Posterior vena cava (tissue), 2 donors: ENCODE measurements at places on chromosomes 13 and 19.

DNA sequence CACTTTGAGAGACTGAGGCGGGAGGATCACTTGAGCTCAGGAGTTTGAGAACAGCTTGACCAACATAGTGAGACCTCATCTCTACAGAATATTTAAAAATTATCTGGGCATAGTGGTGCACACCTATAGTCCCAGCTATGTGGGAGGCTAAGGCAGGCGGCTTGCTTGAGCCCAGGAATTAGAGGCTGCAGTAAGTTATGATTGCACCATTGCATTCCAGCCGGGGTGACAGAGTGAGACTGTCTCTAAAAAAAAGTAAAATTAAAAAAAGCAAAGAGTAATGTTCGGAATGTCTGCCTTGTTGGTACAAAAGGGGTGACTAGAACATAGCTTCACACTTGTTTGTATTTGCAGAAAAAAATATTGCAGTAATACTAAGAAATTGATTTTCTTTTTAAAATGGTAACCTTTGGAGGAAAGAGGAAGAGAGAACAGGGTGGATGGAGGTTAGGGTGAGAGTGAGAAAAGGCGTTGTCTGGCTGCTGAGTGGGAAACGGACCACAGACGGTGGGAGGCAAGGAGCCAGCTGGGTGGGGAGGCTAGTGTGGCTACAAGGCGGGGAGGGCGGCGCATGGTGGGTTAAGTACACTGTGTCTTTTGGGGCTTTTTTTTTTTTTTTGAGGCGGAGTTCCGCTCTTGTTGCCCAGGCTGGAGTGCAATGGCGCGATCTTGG lies 10.2 kb downstream of the PPP1R14A start:
- DNase-seq: no peak

- no peak for DNase-seq
Measured at GRCh38 chr19:35533822-35534392, 651 bp downstream of the GAPDHS start.

- no peak for DNase-seq
Measured at GRCh38 chr13:112755331-112755730, 65.5 kb downstream of the ATP11A start.

GRCh38 chr19:14059093-14059480 lies 2.8 kb downstream of the PALM3 start:
- no peak for DNase-seq

DNA sequence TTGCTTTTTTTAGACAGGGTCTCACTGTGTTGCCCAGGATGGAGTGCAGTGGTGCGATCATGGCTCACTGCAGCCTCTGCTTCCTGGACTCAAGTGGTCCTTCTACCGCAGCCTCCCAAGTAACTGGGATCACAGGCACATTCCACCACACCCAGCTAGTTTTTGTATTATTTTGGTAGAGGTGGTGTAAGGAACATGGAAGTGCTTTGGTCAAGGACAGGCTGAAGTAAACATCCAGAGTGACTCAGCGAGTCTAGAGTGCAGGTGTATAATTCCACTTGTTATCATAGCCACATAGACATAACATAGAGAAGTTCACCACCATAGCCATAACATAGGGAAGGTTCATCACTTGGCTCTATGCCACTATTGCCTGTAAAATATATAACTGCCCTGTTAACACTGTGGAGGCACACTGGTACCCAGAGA lies 98.6 kb downstream of the RBM26 start:
- DNase-seq: no peak

DNA sequence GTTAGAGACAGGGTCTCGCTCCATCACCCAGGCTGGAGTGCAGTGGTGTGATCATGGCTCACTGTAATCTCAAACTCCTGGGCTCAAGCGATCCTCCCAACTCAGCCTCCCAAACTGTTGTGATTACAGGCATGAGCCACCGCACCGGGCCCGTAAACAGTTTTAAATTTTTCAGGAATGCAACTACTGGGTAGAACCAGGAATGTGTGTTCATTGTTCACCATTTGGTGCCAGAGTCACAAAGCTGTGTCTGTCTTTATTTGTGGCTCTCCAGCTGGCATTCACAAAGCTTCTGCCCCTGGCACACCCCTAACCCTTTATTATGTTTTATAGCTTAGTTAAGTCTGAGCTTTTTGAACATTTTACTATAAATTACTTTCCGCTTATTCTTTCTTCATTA lies 19.8 kb upstream of the ACP7 start:
- no peak for DNase-seq

- DNase-seq: no peak
Measured at GRCh38 chr13:51179432-51179971, 42.7 kb upstream of the FAM124A start.

DNA sequence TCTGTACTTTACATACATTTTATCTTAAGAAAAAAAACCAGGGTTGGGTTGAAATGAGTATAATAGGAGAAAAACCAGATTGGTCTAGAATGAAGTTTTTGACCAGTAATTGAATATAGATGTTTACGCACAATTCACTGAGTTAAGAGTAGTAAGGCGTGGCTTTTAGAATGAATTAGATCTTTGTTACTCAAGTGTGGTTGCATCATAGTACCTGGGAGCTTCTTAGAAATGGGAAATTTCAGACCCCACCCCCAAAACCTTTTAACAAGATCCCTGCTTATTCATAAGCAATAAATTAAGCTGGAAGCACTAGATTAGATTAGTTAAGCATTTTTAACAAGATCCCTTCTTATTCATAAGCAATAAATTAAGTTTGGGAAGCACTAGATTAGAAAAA lies 28.7 kb upstream of the LMO7 start:
- DNase-seq: no peak

DNA sequence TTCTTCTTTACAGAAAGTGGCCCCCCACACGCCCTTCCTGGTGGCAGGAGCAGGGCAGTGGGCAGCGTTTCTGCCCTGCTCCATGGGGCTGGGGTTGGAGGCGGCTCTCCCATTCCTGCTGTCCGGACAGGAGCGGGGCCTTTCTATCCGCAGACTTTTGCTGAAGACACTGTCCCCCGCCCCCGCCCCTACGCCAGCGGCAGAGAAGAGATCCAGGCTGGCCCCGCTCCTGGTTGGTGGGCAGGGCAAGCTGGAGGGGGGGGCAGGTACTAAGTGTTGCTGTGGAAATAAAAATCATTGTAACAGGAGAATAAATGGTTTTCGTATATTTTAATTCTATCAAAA lies 81.7 kb downstream of the ZNF429 start:
- no peak for DNase-seq

GRCh38 chr13:48448285-48448958 lies 35.5 kb upstream of the LPAR6 start:
- no peak for DNase-seq

GRCh38 chr13:78657699-78658629 lies 991 bp downstream of the OBI1 start:
- no peak for DNase-seq

DNA sequence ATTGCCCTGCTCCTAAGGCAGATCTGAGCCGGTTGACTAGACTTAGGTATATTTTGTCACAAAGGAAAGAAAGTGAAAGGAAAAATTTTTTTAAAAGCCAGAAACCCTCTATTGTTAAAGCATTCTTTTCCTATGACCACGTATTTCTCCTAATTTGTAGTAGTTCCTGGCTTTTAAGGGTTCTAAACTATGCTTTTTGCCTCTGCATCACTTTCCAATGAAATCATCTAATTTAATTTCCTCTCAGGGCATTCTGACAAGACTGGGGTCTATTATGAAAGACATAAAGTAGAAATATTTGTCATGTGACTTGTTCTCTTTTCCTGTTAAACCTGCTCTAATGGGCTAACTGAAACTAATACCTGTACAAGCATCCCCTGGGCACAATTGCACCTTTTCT lies 233.0 kb upstream of the PRR20A start:
- no peak for DNase-seq

DNA sequence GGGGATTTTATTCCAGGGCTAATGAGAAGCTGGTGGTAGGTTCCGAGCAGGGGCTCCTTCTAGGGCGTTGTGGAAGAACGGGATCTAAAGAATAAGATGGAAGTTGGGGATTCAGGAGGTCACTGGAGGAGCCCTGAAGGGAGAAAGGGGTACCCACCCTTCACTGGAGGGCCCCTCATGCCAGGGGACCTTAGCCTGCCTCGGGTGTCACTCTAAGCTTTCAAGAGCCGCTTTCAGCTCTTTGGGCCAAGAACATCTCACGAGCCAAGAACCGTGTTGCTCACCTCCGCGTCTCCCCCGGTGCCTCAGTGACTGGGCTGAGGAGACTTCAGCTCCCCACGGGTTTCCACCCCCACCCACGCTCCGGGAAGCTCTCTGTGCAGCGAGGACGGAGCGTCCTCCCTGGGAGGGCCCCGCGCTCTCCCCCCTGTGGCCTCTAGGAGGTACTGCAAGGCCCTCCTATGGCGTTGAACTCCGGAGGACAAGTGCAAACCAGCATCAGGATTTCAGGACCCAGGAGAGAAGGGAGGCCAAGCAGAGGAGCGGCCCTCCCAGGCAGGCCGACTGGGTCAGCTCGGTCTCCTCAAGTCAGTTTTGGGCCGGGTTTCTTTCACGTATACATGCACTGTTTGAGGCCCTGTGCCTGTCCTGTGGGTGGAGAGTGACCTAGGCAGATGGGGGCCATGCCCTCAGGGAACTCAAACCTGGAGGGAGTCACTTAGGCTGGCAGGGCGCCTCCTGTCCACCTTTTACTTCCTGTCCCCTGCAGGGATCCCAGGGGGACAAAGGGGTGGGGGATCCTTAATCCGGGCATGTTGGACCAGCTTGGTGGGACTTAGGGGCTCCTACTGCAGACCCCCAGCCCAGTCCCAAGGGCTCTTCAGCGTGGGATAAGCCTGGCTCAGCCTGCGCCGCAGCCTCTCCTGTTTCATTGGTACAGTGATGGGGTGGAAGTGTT lies 5.1 kb upstream of the KRTDAP start:
- peak; percentile 91 for DNase-seq

- DNase-seq: no peak
Measured at GRCh38 chr13:47726394-47726793, 274.7 kb downstream of the SUCLA2 start.

DNA sequence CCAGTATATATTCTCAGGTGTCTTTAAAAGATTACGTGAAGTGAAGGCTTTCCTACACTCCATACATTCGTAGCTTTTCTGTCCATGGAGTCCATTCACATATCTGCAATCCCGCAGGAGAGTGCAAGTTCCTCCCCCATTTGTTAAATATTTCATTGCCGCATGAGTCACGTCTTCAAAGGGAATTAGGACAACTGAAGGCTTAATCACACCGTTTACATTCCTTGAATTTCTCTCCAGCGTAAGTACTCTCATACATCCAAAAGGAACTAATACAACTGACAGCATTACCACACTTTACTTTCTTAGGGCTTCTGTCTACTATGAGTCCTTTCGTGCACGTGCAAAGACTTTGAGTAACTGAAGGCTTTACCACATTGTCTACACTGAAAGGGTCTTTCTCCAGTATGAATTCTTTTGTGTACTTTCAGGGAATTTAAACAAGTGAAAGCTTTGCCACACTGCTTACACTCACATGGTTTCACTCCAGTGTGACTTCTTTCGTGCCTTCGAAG lies 29.0 kb upstream of the ZNF564 start:
- no peak for DNase-seq

- no peak for DNase-seq
Measured at GRCh38 chr19:43439032-43439708, 24.5 kb downstream of the TEX101 start.

DNA sequence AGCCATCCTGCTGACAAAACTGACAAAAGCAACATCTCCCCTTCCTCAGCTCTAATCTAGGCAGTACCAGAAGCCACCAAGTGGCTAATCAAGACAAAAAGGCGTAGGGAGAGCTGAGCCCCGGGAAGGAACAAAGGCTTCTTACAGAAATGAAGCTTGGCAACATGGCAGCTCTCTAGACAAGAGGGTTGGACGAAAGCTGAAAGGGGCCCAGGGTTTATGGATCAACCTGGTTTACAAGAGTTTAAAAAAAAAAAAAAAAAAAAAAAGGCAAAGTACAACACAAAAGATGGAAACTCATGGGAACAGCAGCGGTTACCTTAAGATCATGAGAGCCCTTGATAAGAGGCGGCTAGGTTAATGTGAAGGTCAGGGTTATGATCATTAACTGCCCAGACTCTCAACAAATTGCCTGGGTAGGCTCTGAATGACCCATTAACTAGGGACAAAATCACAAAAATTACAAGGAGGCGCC lies 14.0 kb downstream of the ZC3H4 start:
- no peak for DNase-seq

DNA sequence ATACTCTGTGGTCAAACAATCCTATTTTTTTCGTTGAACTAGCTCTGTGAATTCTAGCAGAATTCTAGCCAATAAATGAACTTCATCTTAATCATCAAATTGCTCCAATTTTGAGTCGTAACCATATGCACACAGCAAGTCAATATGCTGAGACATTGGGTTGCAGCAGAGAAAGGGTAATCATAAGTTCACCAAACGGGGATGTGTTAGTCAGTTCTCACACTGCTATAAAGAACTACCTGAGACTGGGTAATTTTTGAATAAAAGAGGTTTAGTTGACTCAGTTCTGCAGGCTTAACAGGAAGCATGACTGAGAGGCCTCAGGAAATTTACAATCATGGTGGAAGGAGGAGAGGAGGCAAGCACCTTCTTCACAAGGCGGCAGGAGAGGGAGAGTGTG lies 67.7 kb upstream of the ABCC4 start:
- no peak for DNase-seq

GRCh38 chr13:70896136-70896535 lies 787.9 kb upstream of the KLHL1 start:
- no peak for DNase-seq
